Hippocampal formation (tissue), 2 donors: ENCODE measurements at places on chromosomes 2 and 18.

DNA sequence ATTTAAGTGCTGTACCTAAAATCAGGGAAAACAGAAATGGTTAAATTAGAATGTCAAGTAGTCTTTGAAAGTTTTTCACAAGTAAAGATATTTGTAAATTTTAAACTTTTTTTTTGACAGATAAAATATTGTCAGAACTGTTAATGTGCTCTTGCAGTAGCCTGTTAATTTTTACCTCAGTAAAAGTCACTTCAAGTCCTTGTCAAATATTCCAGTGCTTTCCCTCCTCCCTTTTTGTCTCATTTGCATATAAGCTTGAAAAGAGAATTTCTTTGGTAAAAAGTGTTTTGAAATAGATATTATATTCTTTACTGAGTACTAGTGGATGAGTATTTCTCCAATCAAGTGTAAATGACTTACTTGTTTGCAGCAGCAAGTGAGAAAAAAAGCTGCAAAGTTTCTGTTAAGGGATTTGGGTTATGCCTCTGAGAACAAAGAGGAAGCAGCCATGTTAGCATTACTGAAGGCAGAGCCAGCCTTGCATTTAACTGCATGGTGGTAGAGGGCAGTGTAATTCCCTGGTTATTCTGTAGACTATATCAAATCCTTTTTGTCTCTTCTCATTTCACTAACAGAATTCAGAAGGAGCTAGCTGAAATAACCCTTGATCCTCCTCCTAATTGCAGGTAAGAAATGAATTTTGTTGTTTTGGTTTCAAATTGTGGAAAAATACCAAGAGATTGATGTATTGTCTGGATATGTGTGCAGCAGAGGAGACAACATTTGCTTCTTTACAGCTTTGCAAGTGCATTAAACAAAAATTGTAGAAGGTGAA lies 3.2 kb downstream of the UBE2E3 start:
- DNase-seq, result peak; percentile 91

DNA sequence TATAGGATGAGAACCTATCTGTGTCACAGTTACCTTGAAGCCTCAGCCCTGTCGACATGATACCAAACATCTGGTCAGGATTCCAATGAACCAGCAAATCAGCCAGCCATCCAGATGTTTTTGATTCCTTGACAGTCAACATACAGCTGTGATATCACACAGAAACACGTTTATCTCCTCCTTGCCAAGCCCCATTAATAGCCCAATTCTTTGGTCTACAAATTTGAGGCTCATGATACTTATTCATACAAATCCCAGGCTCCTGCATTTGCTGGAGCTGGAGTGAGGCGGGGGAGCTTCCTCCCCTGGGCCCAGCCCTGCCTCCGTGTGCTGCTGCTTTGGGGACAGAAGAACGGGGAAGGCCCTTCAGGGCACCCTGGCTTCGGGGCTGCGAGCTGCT lies 611.6 kb upstream of the SALL3 start:
- DNase-seq, result no peak

- DNase-seq, result no peak
Measured at GRCh38 chr18:33277431-33277830, 163.1 kb downstream of the CCDC178 start.

DNA sequence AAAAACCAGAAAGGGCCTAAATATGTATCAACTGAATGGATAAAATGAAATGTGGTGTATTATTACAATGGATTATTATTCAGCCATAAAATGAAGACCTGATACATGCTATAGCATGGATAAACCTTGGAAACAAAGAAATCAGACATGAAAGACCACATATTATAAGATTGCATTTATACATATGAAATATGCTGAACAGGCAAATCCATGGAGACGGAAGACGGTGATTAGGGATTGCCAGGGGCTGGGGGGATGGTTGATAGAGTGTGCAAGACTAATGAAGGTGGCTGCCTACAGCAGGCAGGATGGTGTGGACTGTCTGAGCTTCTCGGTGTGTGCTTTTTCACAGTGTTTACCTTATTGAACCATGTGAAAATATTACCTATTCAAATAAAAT lies 11.4 kb upstream of the AFG3L2 start:
- DNase-seq, result no peak

DNA sequence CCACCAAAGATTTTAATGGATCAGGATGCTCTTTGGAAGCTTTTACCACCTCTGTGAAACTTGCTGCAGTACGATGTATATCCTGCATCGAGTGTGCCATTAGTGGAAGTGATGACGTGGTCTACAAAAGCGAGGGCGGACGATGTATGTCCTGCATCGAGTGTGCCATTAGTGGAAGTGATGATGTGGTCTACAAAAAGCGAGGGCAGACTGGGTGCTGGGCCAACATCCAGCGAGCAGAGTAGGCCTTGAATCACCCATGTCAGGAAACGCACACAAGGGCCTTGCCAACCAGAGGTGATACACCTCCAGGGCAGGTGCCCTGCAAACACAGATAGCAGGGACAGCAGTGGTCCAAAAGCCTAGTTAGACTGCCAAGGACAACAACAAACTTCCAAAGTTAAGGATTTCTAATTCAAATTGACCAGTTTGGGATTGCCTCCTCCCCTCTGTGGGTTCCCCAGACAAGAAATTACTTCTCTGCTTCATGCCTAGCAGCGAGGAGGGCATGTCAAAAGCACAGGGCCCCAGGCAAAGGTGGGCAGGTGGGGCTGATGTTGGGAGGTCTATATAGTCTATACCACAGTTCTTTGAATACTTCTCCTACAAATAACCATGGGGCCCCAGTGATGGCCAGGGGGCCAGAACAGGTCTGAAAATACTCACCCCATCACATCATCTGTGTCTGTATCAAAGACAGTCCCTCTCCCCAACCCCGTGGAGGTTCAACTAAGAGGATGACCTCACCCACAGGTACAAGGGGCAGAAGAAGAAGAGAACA lies 70.2 kb downstream of the ADD2 start:
- DNase-seq, result no peak

DNA sequence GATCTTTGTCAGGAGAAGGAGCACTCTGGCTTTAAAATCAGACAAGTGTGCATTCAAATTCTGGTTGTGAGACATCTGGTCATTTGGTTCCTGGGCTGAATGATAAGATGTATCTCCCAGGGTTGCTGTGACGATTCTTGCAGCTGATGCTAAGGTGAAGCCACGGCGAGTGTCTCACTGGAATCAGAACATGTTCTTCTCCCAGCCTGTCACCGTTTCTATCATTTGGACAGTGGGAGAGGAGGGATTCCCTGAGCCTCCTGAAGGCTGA lies 68.3 kb downstream of the NCK2 start:
- no peak for DNase-seq

GRCh38 chr2:116317111-116317510 lies 1497.4 kb upstream of the DDX18 start:
- DNase-seq, result no peak

DNA sequence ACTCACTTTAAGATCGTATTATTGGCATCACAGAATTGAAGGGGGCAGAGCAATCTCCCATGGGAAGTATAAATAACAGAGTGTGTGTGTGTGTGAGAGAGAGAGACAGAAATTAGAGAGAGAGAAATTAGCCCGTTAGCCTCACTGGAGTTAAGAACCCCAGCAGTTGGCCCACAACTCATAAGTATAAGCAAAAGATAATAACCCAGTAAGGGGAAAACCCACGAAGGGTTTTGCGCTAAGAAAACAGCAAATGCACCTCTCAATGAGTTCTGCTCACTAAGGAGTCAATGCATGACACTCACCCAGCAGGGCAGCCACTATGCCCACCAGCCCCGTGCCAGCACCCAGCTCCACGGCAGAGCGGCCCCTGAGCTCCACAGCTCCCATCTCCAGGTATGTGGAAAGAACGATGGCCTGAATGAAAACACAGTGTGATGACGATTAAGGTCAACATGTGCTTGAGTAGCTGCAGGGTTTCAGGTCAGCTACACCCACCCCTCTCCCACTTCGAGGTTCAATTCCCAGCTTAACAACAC lies 3.6 kb downstream of the METTL21A start:
- no peak for DNase-seq

GRCh38 chr2:143371616-143372015 lies 242.4 kb downstream of the ARHGAP15 start:
- DNase-seq, result no peak

- no peak for DNase-seq
Measured at GRCh38 chr2:134248913-134249312, 5.0 kb upstream of the MGAT5 start.

DNA sequence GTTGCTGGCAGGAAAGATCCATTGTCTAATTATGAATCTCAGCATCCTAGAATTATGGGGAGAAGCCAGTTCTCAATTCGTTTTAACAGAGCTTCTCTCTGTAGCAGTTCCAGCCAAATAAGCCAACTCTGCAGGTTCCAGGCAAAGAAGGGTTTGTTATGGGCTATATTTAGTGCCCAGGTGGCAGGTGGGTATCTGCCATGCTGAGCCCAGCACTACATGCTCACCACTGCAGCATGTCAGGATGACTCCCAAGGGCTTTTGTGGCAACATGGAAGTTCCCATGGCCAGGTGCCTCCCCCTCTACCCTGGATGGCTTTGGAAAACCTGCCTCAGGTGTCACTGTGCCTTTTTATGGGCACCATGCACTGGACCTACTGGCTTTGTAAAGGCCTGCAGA lies 137.7 kb upstream of the MSH6 start:
- DNase-seq, result no peak

- no peak for DNase-seq
Measured at GRCh38 chr18:62339106-62339988, 14.2 kb downstream of the TNFRSF11A start.

GRCh38 chr2:20179755-20180594 lies 45.0 kb downstream of the SDC1 start:
- no peak for DNase-seq

- no peak for DNase-seq
Measured at GRCh38 chr2:150133623-150134022, 353.8 kb downstream of the RND3 start.

- DNase-seq, result no peak
Measured at GRCh38 chr2:61911510-61911909, 6.0 kb downstream of the COMMD1 start.

- DNase-seq, result no peak
Measured at GRCh38 chr2:133660510-133660909, 92.2 kb upstream of the NCKAP5 start.

GRCh38 chr2:237422309-237422708 lies 8.3 kb upstream of the COL6A3 start:
- DNase-seq, result no peak

DNA sequence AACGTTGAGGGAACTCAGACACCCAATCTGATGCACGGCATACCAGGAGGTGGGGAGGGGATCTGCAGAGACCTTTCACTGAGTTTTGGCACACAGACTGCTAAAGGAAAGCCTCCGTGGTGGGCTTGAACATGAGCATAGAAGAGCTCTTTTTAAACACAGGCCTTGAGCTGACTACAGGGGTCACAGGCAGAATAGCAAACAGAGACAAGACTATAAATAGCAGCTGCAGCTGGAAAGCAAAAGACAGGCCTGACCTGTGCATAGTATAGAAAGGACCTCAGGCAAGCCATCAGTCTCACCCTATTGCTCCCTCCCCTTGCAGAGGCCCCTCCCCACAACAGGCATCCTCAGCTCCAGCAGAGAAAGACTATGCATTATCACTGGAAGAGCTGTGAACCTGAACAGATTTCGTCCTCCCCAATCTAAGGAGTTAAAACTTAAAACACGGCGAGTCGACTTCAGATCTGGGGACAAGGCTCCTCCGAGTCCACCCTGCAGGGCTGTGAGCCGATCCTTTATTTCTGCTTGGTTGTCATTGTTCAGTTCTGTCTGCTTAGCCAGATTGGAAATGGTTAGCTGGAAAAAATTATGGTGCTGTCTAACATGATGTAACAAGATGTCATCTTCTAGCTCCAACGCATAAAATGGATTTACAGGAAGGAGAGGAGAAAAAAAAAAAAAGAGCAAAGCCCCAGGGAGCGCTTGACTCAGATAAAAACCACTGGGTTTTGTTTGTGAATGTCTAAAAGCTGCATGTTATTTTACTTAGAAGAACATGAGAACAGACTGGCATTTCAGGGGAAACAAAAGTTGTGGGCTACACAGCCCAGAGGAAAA lies 25.2 kb upstream of the LCLAT1 start:
- no peak for DNase-seq

GRCh38 chr18:40874233-40874632 lies 1080.8 kb upstream of the PIK3C3 start:
- no peak for DNase-seq

- DNase-seq, result no peak
Measured at GRCh38 chr2:29053670-29054400, 20.5 kb downstream of the PCARE start.

GRCh38 chr2:221124532-221125240 lies 447.4 kb downstream of the EPHA4 start:
- DNase-seq, result no peak

- no peak for DNase-seq
Measured at GRCh38 chr18:32335228-32335627, 135.5 kb downstream of the GAREM1 start.

DNA sequence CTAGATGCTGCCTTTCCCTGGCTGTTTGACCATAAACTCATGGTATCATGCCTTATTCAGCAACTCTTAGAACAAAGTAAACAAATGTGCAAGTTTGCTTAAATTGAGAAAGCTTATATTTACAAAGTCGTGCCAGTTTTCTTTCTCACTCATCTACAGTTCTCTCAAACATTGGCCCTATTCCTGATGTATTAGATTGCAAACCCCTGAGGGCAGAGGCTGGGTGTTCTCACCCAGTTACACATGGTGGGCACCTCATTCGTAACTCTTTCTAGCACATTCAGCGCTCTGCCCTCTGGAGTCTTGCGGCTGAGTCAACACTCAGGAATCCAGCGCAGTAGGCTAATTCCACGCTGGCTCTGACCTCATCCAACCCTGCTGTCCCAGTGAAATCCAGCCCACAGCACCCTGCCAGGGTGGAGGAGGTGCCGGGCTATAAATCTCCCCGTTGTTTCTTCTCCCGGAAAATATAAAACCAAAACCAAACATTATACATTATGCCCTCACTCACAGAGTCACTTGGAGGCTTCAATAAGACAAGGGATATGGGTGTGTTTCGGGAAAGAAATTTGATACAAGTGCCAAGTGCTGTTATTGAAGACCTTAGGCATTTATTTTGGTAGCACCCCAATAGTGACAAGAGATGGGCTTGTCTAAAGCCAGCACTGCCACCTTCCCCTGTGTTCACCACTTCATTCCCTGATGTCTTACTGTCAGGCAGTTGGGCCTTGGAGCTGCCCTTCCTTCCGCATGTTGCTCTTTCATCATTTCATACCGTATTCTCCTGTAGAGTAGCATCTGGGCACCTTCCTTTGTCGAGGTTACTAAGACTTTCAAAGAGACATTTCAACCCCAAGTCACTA lies 287.4 kb downstream of the PRKCE start:
- DNase-seq, result no peak

GRCh38 chr2:26588576-26588975 lies 52.6 kb downstream of the CIB4 start:
- no peak for DNase-seq

GRCh38 chr2:226691255-226691654 lies 108.4 kb downstream of the IRS1 start:
- DNase-seq, result no peak
